Left kidney (tissue), 8 donors: ENCODE measurements at places on chromosomes 1 and 21. TPM values are rescaled to one million over a fixed set of nuclear protein-coding genes. Genes with fewer than 3 reads are reported as not detected.

DNA sequence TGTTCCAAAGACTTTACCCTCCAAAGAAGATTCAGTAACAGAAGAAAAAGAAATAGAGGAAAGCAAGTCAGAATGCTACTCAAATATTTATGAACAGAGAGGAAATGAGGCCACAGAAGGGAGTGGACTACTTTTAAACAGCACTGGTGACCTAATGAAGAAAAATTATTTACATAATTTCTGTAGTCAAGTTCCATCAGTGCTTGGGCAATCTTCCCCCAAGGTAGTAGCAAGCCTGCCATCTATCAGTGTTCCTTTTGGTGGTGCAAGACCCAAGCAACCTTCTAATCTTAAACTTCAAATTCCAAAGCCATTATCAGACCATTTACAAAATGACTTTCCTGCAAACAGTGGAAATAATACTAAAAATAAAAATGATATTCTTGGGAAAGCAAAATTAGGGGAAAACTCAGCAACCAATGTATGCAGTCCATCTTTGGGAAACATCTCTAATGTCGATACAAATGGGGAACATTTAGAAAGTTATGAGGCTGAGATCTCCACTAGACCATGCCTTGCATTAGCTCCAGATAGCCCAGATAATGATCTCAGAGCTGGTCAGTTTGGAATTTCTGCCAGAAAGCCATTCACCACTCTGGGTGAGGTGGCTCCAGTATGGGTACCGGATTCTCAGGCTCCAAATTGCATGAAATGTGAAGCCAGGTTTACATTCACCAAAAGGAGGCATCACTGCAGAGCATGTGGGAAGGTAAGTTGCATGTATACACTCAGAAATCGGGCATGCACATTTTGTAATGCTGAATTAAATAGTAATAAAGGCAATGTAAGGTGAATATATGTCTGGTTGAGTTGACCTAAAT lies 97.2 kb downstream of the ZFYVE9 start:
- DNase-seq: no peak

GRCh38 chr1:94884106-94884505 lies 42.8 kb downstream of the CNN3 start:
- peak; percentile 78 for DNase-seq

DNA sequence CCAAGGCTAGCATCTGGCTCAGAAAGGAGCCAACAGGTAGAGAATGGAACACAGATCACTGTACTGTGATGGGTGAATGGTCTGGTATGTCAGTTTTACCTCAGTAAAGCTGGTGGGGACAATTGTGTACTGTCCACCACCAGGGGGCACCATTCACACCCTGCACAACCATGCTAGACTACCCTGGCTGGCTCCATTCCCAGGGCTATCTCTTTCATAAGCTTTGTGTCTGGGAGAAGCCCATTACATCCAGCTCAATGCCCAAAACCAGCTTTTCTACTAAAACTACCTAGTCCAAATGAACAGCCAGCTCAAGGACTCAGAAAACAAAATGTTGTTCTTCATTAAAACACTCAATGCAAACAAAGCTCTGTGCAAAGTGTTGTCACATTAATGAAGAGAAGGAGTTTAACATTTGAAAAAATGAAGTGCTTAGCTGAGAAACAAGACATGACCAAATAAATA lies 62.0 kb upstream of the RASAL2 start:
- peak; percentile 77 for DNase-seq

Gene GCSAML
- 0.28 TPM for polyA plus RNA-seq

DNA sequence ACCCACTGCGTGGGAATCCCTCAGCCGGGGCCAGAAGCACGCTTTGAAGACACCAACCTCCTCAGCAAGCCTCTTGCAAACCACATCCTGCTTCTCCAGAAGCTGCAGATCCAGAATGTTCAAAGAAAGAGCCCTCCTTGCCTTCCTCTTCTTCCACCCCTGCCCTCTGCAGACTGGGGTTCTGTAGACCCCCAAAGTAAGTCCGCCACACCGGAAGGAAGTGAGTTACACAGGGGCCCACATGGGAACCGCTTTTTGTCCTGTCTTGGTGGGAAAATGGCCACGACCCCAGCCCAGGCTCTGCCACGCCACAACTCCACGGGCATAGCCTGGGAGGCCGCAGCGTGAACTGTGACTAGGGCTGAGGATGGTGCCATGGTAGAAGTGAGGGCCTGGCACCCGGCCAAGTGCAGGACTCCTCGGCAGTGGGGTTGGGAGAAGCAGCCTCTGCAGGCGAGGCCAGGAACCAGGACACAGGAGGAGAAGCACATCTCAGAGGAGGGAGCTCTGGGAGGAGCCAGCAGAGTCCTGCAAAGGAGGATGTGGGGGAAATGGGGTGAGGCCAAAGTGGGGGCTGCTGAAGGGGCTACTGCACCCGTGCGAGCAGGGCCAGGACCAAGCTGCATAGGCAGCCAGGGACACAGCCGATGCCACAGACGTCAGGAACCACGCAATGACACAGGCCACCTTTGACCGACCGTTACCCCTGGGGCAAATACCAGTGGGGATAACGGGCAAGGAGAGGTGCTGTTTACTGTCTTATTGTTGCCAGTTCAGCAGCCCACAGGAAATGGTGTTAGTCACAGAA lies 30.9 kb downstream of the PDE9A start:
- no peak for DNase-seq

DNA sequence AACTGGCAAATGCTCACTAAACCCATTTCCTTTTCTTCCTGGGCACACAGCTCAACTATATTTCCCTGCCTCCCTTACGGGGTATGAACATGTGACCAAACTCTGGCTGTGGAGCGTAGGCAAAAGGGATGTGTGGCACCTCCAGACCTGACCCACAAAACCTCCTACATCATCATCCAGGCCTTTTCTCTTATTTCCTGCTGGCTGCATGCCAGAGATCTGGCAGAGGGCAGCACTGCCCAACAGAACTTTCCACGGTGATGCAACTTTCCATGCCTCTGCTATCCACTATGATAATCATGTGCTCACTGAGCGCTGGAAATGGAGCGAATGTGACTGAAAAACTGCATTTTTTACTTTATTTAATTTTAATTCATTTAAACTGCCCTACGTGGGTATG lies 99.6 kb upstream of the CACNA1E start:
- DNase-seq: no peak

- DNase-seq: no peak
These were observed 29.8 kb upstream of the PADI2 start for GRCh38 chr1:17148950-17149608.

Gene CD160
- polyA plus RNA-seq: 3.5 TPM

Gene ADAMTS1
- polyA plus RNA-seq: 107 TPM

- DNase-seq: no peak
These were observed 13.0 kb upstream of the PADI6 start for GRCh38 chr1:17359031-17359430.

Gene CYP4A11
- polyA plus RNA-seq: 59.8 TPM

DNA sequence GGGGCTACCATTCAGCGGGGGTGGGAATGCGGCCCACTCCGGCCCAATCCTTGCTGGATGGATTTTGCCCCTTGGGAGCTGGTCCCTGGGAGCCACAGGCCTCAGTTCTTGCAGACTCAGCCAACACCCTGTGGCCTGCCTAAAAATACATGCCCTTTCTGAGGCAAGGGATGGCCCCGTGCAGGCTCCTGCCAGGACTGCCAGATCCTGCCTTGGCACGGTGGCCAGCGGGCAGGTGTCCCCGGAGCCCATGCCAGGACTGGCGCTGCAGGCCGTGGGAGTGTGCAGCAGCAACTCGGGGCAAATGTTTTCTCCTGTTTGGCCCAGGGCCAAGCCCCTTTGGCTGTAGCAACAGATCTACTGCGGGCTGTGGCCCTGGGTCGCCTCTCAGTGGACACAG lies 1.6 kb upstream of the PANK4 start:
- no peak for DNase-seq

- DNase-seq: no peak
These were observed 512 bp downstream of the FBLIM1 start for GRCh38 chr1:15758953-15759661.

DNA sequence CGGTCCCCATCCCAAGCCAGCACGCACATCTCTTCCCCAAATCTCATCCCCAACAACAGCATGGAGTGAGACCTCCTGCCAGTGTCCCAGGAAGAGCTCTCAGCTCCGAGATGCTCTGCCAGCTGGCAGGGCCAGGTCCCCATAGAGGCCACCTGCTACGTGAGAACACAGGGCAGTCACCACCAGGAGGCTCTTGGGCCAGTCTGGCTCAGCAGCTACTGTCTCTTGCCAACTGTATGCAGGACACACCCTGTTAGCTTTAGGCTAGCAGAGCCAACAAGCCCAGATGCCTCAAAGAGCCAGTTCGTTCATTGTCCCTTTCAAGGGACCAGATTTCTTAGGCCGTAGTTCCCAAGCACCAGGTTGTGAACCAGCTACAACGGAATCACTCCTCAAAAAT lies 36.9 kb downstream of the FBXO2 start:
- DNase-seq: no peak

DNA sequence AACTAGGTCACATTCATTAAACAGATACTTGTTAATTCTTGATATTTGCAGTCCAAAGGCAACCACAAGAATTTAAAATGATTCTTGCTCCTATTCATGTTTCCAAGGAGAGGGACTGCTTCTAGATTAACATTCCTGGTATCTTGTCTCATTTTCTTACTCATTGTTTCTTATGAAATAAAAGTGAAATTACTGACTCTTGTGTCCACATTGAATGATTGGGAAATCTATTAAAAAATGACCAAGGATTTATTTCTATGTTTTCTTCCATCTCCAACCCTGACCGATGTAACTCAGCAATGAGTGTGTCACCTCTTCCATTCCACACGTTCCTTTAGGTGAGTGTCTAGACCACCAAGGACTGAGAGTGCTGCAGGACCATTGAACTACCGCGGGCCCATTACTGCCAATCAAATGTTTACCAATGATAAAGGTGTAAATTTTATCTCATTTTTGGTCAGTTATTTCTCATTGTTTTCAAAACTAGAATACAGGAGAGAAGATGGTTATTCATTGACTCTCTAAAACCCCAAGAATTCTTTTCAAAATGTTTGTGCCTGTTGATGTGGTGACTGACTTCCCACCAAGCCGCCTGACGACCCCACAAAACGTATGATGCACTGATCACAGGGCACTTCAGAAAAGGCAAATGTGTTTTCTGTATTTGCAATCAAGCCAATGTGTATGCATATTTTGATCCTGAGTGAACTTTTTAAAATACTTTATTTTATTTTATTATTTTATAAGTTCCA lies 414.6 kb upstream of the PTBP2 start:
- no peak for DNase-seq
